ENCODE measurements at places on chromosomes 13 and 19.

DNA sequence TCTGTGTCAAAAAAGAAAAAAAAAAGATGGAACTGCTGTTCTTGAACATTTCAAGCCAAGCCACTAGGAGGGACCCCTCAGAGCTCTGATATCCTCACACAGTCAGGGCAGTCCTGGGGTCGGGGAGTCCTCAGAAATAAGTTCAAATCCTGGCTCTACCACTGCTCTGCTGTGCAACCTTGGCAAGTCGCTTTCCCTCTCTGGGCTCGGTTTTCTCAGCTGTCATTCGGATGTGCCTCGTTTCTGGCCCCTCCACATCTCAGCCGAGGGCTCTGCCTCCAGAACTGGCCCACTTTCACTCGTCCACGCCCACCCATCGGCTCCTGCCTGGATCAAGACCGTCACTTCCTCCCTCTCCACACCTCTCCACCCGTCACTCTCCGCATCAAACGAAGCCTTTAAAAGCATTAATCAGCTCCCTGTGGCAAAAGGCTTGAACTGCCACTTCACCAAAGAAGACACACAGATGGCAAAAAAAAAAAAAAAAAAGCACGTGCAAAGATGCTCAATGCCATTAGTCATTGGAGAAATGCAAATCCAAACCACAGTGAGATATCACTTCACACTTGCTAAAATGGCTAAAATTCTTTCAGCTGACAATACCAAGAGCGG is 7.4 kb upstream of the ZNRF4 start:
- no peak for DNase-seq

GRCh38 chr13:73216381-73216831 is 157.6 kb downstream of the KLF5 start:
- no peak for DNase-seq

DNA sequence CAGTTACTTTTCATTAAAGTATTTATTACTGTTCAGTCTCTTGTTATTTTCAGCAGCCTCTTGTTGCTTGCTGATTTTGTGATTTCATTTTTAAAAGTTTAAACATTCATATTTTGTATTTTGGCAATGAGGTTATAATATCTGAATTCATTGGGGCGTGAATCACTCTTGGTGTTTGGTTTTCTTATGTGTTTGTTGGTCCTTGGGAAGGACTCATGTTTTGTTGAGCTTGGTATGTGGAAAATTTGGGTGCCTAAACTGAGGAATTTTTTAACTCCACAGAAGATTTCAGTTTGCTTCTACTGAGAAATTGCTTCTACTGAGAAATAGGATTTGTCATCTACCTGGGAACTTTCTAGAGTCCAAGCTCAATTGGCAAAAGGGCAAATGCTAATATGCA is 38.2 kb downstream of the PDS5B start:
- no peak for DNase-seq

GRCh38 chr13:50417597-50417996 is 402.4 kb downstream of the KCNRG start:
- DNase-seq, result no peak

- no peak for DNase-seq
Observed at GRCh38 chr13:48828962-48829411, 146.7 kb upstream of the FNDC3A start.

DNA sequence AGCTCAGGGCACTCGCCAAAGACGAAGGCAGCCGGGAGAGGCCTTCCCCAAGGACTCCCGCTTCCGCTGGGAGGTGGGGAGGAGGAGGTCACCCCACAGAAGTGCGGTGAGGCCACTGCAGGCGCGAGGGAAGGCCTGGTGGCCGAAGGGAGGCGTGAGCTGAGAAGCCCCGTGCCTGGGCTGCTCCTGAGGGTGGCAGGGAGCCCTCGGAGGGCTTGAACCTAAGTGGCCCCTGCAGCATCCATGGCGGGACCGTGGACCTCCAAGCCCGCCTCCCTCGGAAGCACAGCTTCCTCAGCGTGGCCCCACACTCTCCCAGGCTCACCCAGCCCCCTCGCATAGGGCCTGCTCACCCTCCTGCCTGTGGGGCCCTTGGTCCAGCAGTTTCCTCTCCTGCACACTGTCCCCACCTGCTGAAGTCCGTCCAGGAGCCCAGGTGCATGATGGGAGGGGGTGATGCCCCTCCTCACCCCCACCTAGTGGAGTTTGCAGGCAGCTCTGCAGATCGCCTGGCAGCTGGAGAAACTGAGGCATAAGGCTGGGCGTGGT is 25.9 kb downstream of the EFNA2 start:
- DNase-seq, result no peak

DNA sequence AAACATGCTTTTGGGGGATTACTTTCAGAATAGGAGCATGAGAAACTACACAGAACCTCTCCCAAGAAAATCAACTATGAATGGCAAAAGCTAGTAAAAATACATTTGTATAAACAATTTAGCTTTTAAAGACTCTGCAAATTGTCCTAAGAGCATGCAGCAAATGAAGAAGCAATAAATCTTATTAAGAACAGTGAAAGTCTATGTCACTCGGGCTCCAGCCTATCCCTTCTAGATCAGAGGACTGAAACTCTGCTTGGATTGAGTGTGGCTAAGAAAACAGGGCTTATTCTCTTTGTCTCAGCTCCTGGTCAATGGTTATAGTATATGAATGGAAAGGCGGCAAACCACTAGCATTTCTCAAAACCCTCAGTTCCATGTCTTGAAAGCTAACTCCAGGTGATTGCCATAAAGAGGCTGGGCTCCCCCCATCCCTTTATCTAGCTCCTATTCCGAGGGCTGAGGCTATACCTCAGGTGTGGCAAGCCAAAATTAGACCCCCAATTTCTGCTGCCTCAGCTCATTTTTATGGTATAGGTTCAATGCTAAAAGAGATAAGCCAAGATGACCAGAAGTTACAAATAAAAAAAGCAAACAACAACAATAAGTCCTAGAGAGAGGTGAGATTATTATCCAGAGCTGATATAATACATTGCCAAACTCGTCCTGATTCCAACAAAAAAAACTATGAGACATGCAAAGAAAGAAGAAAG is 953.2 kb downstream of the SLITRK6 start:
- no peak for DNase-seq

DNA sequence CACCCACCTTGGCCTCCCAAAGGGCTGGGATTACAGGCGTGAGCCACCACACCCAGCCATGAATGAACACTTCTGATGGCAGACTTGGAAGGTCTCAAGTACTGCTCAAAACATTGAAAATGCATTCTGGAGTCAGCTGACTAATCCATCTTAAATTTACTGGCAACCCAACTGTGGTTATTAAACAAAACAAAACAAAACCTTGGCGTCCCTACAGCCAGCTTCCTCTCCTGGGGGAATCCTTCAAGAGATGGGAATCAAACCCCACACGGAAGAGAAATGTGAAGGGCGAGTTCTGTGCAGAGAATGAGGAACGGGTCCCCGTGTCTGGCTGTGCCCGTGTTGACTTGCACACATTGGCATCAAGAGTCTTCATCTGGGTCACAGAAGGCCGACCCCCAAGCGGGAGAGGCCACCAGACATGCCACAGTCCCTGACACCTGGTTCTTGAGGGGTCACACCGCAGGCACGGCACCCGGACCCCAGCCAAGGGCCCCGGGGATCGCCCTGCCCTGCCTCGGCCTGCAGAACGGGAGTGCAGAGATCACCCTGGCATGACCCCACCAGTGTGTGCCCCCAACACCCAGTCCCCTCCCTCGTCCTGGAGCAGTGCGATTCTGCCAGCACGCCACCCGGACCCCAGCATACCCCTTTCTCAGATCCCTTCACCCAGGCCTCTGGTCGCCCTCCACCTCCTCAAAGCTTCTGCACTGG is 3.2 kb downstream of the MAP2K2 start:
- no peak for DNase-seq

DNA sequence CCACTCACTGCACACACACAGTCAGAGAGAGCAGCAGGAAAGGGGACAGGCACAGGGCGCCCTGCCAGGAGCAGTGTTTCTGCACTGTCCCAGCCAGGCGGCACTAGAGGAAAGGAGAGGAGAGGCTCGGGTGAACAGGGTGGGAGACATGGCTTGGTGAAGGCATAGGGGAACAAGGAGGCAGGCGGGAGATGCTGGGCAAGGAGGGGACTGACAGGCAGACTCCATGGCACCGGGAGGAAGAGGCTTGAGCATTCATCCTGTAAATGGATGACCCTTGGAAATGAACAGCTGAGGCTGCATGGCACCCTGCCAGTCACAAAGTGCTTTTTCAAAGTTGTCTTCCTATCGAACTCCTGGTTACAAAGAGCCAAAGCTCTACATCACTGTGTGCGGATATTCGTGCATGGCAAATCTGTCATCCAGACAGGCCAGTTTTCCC is 22.4 kb downstream of the MED26 start:
- DNase-seq, result no peak

DNA sequence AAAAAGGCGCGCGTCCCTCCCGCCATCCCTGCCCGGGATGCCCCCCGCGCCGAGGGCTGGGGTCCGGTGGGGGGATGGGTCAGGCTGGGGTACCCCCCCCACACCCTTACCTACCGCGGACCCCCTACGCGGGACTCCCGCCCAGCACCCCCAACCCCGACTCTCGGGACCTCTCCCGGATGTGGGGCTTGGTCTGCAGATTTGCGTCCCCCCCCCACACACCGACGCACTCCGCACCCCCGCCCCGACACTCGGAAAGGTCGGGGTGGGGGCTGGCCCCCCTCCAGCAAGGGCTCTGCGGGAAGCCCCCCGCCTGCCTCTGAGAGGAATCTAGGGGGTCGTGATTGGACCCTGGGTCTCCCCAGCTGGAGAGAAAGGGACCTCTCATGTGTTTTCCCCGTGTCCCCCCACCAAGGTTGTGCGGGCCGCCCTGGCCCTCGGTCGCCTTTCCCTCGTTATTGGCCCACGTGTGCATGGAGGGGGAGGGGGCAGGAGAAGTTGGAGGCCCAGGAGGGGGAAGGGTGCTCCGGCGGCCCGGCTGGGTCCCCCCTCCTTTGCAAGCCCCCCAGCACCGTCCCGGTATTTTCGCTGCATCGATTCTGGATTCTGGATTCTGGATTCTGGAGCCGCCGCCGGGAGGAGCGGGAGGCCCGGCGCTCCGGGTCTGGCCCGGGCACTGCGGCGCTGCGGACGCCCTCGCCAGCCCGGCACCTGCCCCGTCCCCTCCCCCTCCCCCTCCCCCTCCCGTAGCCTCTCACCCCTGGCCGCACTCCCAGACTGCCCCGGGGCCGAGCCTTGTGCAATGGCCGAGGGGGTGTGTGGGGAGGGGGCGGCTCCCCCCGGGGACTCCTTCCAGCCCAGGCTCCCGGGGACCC is 607 bp downstream of the NFIC start:
- no peak for DNase-seq

DNA sequence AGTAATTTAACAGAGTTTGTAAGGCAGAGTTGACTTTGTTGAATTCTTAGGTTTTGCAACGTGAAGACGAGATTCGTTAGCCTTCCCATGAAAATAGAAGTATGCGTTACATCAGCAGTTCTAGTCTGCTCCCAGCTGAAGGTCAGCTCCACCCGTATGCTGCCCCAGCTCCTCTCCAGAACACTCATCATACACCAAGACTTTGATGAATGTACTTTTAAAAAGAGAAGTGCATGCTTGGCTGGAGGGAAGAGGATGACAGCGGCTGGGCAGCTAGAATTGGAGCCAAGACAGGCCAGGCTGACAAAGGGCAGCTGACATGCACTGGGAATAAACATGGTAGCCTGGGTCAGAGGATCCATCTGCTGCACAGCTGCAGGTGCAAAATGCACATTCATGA is 166.3 kb upstream of the ARGLU1 start:
- no peak for DNase-seq

- DNase-seq, result no peak
Observed at GRCh38 chr19:40360708-40361241, 12.3 kb downstream of the PLD3 start.

DNA sequence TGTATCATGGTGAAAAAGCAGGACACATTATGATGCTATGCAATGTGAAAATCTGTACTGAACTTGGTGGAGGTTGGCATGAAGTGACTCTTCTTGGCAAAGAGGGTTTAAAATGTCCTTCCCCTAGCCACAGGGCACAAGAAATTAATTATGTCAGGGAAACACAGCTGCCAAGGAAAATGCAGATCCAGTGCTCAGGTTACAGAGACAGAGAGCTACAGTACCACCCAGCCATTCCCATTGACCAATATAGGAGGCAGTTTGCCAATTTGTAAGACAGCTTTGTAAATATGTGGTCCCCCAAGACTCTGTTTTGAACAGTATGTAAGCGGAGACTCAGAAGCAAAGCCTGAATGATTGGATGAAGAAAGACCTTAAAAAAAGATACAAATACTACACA is 69.4 kb upstream of the KLF12 start:
- DNase-seq, result no peak

DNA sequence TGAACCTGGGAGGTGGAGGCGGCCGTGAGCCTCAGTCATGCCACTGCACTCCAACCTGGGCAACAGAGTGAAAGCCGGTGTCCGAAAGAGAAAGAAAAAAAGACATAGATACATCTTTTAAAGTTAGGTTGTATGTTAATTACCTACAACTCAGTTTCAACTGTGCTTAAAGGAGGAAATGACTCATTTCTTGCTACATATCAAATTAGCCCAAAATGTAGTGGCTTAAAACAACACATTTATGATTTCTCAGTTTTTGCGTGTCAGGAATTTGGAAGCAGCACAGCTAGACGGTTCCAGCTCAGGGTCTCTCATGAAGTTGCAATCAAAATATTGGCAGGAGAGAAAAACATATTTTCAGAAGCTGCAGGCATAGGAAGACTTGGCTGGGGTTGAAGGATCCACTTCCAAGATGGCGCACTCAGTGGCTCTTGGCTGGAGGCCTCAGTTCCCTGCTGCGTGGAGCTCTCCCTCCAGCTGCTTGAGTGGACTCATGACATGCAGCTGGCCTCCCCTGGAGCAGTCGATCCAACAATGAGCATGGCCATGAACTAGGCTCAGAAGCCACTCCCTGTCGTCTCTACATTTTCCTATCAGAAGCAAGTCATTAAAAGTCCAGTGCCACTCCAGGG is 7.1 kb downstream of the LDLR start:
- DNase-seq, result no peak

- DNase-seq, result no peak
Observed at GRCh38 chr13:102584434-102584833, 12.4 kb upstream of the TPP2 start.

DNA sequence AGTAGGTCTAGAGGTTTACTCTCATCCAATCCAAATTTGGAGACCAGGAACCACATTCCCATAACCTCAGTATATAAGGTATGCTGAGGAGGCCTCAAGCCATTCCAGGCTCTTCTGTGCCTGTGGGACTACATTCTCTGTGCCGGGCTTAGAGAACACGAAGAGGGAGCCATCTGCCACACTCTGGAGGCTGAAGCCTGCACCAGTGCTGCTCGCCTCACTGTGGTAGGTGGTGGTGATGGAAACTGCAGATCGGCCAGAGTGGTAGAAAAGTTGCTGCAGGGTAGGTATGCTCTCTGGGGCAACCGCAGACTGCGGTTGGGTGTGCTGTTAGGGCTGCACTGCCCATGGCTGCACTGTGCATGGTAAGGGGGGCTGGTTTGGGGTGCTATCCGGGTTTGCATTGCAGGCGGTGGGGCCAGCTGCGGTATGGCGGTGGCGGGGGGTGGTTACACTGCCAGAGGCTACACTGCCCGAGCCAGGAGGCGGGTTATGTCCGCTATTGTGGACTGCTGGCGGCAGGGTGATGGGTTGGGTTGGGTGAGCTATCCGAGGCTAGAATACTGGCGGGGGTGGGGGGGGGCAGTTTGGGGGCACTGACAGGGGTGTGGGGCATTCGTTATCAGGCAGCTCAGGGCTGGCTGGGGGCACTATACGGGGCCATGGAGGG is 145.0 kb downstream of the TNFRSF19 start:
- no peak for DNase-seq

GRCh38 chr13:47148543-47148942 is 251.7 kb upstream of the HTR2A start:
- no peak for DNase-seq

GRCh38 chr19:36573895-36574720 is 1.0 kb upstream of the ZNF529 start:
- DNase-seq, result no peak
